Hepatic stellate cell (primary cell): ENCODE measurements at places on chromosomes 7 and 10.

DNA sequence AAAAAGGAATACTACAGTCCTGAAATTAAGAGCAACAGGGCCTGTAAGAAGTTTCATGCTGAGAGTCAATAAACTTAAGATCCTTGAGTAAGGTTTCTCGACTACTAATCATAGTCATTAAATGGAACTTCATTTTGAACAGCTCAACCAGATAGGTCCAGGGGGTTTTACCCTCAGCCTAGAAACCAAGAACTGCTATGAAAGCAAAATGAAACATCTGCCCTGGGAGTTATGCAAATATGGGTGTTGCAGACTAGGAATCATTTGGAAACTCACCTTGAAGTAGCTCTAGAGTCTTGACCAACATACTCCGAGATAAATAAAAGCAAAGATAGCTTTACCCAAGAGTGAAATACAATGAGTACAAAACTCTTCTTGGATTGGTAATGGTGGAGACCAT is 128.0 kb downstream of the HGF start:
- no peak for DNase-seq

DNA sequence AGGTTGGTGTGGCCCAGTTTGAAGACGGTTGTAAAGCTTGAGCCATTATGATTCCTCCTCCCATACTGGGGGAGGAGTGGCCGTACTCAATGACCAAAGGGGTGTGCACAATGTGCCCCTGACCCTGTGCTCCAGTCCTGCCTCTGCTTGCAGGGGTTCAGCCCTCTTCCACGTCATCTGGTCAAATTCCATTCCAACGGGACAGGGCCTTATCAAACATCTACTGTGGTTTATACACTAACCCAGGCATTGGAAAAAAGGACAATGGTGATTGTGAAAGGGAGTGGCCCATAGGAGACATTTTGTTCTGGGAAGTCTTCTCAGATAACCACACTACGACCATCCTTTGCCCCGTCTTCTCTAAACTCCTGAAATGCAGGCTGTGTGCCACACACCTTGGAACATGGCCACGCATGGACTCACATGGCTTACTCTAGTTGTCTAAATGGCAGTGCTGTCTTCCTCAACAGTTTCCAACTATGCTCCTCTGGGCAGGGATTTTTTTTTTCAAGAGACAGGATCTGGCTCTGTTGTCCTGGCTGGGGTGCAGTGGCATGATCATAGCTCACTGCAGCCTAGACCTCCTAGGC is 103.0 kb downstream of the JCAD start:
- DNase-seq, result no peak

GRCh38 chr10:107913317-107914294 is 749.1 kb upstream of the SORCS1 start:
- no peak for DNase-seq

GRCh38 chr7:41696323-41696916 is 6.5 kb downstream of the INHBA start:
- no peak for DNase-seq

- no peak for DNase-seq
Measured at GRCh38 chr7:18520450-18521235, 25.1 kb downstream of the HDAC9 start.

- no peak for DNase-seq
Measured at GRCh38 chr7:20152511-20152910, 64.7 kb downstream of the MACC1 start.

DNA sequence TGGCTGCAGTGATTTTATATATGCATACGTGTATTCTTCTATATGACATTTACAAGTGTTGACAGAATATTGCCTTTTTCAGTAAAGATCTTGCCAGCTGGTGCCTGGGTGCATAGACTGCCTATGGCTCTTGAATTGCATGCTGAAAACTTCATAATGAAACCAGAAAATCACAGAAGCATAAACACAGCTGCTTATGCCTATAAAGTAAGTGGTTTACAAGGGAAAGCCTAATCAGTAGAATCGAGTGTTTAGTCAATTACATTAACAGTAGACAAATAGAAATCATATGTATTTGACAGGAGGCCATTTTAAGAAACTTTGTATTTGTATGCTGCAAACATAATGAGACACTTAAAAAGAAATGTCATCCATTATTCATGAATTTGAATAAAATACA is 82.5 kb downstream of the TMEM168 start:
- DNase-seq, result no peak

GRCh38 chr7:90474284-90475210 is 5.1 kb downstream of the PTTG1IP2 start:
- DNase-seq, result no peak

GRCh38 chr10:34109952-34110702 is 705.0 kb downstream of the PARD3 start:
- no peak for DNase-seq

DNA sequence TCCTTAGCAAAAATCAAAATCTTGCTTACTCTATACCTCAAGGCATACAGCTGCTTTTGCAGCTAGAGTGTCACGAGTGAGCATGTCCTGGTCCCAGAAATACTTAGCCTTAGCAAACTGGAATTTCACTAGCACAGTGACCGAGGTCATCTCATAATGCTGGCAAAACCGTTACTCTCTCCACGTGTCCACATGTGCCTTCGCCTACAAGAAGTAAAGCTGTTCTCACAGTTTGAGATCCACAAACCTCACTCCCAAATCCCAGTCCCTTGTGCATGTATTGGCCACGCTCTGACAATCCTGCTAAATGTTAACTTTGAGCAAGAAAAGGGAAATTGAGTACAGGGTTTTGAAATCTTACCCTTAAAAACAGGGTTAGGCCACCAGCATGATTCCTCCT is 111.0 kb upstream of the PLXDC2 start:
- DNase-seq, result no peak

DNA sequence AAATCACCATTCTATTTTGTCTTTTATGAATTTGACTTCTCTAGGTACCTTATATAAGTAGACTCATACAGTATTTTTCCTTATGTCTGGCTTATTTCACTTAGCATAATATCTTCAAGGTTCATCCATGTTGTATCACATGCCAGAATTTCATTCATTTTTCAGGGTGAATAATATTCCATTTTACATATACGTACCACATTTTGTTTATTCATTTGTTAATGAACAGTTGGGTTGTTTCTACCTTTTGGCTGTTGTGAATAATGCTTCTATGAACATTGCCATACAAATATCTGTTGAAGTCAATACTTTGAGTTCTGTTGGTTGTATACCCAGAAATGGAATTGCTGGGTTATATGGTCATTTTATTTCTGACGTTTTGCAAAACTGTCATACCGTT is 20.7 kb downstream of the AHCYL2 start:
- DNase-seq, result no peak

GRCh38 chr10:71829171-71829570 is 21.9 kb downstream of the PSAP start:
- no peak for DNase-seq

- DNase-seq, result no peak
Measured at GRCh38 chr7:93981480-93981874, 22.7 kb downstream of the BET1 start.

- no peak for DNase-seq
Measured at GRCh38 chr10:77097625-77098024, 540.0 kb downstream of the KCNMA1 start.

DNA sequence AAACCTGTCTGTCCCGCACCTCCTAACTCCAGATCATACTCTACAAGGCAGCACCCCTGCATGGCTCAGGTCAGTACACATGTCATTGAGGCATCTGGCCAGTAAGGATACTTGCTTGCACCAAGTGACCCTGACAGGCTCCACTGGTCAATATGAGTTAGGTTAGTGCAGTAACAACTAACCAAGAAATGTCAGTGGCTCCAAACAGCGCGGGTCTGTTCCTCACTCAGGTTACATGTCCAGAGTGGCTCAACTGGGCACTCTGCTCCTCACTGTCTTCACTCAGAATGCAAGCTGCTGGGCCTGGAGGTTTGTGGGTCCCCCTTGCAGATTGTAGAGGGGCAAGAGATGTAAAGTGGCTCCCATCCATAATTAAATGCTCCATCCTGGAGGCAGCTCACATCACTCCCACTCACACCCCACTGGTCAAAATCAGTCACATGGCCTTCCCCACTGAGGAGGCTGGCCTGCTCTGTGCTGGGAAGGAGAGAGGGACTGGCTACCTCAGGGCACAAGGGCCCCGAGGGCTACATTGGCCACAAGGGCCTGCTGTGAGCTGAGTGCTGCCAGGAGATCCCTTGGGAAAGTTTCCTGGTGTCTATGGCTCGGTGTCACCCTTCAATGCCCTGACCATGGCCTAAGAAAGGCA is 109.1 kb upstream of the GDF10 start:
- no peak for DNase-seq

DNA sequence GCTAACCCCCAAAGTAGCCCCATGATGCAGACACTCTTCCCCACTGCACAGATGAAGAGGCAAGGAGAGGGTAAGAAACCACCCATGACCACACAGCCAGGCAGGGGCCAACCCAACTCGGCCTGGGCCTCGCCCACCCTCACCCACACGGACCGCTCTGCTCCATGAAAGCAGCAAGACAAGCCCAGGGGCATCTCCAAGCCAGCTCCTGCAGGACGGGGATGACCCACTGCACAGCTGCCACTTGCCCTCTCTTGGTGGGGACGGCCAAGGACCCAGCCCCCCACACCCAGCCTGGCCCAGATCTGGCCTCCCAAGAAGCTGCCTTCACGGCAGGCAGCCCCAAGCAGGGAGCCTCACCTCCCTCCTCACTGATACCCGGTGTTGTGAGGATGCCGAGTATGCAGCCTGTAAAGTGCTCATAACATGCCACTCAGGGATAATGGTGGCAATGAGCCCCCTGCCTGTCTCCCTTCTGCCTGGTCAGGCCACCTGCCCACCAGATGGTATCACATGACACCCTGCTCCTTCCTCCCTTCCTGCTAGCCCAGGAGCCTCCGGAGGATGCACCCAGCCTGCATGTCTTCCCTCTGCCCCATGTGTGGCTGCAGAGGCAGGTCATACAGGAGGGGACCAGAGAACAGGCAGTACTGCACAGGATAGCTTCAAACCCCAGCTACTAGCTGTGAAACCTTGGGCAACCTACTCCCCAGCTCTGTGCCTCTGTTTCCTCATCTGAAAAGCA is 23.3 kb downstream of the OGDHL start:
- no peak for DNase-seq

GRCh38 chr7:27351786-27352185 is 109.2 kb downstream of the EVX1 start:
- DNase-seq, result no peak

- peak; percentile 14 for DNase-seq
Measured at GRCh38 chr7:94295850-94296249, 98.8 kb upstream of the COL1A2 start.

- DNase-seq, result no peak
Measured at GRCh38 chr10:12791728-12792127, 209.8 kb downstream of the CCDC3 start.
